ENCODE measurements at places on chromosomes 1 and 21.

DNA sequence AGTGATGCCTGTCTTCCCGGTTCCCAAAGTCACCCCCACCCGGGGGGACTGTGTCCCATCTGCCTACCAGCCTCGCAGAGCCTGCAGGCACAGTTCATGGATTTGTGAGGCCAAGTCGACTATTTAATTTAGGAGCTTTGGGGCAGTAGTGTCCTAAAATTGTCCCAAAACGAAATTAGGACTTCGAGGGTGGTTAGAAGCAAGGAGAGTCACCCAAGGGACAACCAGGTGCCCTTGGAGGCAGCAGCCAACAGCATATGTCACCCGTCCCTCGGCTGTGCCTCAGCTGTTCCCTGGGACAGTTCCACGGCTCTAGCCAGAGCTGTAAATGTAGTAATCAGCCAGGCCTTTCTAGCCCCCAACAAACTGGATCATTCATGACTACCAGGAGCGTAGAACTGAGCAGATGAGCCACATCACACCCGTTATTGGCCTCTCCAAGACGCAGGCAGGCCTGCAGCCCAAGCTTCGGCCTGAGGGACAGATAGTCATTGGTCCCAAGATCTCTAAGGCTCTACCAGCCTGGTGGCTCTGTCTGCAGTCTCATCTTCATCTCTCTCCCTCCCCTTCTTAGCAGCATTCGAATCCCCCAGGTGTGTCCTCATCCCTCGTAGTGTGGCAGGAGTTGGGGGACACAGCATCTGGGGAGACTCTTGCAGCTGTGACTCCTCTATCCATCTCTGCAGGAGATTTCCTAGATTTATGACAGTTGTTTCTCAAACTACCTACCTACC lies 2.9 kb downstream of the PAX7 start:
- DNase-seq: no peak

- no peak for DNase-seq
These were observed 44.2 kb upstream of the MAB21L3 start for GRCh38 chr1:116066868-116067565.

DNA sequence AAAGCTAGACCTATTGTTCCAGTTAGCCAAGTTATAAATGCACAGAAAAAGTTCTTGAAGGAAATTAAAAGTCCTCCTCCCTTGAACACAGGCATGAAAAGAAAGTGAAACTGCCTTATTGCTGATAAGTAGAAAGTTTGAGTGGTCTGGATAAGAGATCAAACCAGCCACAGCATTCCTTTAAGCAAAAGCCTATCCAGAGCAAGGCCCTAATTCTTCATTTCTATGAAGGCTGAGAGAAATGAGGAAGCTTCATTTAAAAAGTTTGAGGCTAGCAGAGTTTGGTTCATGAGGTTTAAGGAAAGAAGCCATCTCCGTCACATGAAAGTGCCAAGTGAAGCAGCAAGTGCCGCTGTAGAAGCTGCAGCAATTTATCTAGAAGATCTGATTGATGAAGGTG lies 2.7 kb upstream of the SSX2IP start:
- peak; percentile 50 for DNase-seq

DNA sequence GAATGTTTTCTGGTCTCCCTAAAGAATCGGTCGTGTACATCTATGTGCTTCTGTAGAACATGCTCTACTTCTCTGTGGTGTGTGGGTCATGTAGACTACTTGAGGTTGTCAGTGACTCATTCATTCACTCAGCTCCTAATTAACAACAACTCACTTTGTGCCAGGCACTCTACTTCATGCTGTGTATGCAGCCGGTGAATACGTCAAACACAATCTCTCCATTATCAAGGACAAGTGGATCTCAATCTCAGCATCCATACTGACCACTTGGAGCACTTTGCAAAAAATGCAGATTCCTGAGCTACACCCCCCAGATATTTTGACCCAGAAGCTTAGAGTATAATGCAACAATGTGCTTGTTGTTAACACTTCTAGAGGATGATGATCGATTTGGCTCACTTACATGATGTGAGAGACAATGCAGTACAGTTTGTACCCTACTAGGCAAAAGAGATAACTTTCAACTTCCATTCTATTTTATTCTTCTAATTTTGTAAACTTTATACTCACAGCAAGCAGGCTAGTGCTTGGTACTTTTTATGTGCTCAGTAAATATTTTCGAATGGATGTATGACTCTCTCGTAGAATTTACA lies 508.6 kb upstream of the ADAMTS5 start:
- no peak for DNase-seq

DNA sequence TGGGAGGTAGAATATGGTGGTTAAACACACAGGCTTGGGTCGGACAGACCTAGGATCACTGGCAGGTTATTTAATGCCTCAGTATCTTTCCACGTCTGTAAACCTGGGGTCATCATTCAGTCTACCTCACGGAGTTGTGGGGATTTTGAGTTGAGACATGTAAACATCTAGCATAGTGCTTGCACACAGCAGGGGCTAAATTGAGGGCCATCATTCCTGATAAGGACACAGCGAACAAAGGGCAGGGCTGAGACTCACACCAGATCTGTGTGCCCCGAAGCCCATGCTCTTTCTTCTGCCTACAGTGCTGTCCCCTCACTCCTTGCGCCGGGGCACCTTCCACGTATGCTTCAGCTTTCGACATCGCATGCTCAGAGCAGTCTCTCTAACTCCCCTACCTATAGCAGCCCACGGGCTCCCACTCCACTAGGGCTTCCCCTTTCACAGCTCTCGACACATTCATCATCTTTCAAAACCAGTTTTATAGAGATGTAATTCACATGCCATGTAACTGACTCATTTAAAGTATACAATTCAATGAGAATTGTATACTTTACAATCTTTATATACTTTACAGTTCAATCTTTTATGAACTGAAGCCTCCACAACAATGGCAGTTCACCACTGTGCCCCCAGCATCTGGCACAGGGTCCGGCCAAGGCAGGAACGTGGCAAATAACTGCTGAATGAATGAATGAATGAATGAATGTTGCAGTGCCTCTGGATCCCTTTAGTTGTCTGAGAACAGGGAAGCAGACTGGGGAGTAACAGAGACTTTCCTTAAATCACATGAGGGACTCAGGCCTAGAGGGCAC lies 48.0 kb downstream of the GPR161 start:
- DNase-seq: no peak

- DNase-seq: no peak
These were observed 15.5 kb downstream of the TEX35 start for GRCh38 chr1:178528228-178528952.

GRCh38 chr1:154694995-154695394 lies 87.0 kb upstream of the ADAR start:
- no peak for DNase-seq

GRCh38 chr1:177567393-177567792 lies 396.6 kb downstream of the BRINP2 start:
- no peak for DNase-seq

- DNase-seq: no peak
These were observed 437.7 kb downstream of the SETD4 start for GRCh38 chr21:35622612-35623011.

- no peak for DNase-seq
These were observed 59.4 kb downstream of the ELK4 start for GRCh38 chr1:205572421-205572820.

DNA sequence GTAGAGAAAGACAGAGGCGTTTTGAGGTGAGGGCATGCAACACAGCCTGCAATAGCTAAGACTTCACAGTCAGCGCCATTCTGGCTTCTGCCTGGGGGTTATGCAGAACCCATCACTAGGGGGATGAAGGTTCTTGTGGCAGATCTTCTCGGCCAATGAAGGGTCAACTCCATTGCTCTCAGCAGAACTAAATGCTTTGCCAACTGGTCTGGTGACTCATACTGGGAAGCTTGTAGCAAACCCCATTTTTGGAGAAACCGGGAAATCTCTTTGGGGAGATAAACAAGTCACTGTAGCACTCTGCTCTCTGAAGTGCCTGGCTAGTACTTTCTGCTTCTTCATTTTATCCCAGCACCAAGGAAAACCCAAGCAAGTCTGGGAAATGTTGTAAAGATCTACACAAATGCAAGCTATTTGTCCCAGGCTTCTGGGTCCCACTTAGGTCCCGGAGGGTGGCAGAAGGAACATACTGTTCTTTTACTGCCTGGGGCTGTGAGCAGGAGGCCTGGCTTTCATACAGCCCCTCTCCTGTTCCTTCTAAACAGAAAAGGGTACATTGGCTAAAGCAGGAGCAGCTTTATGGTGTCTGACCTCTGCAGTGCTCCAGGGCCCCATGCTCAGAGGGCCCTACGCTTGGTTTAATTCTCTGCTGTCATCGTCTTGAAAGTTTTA lies 28.8 kb downstream of the SHISA4 start:
- no peak for DNase-seq

DNA sequence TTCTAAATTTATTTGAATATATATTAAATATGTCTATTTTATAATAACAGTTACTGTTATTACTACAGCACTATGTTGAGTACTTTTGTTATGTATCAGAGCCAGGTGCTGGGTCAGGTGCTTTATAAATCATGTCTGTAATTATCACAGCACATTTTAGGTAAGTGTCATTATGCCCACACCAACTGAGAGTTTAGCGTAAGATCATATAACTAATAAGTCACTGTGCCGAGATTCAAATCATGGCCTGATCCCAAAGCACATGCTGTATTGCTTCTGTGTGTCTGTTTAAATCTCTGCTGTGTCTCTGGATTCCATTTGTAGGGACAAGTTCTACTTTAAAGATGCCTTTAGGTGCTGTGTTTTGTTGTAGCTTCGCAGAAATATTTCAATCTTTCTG lies 1.9 kb downstream of the GPSM2 start:
- DNase-seq: no peak

GRCh38 chr1:46062651-46063319 lies 69.6 kb downstream of the PIK3R3 start:
- peak; percentile 60 for DNase-seq

DNA sequence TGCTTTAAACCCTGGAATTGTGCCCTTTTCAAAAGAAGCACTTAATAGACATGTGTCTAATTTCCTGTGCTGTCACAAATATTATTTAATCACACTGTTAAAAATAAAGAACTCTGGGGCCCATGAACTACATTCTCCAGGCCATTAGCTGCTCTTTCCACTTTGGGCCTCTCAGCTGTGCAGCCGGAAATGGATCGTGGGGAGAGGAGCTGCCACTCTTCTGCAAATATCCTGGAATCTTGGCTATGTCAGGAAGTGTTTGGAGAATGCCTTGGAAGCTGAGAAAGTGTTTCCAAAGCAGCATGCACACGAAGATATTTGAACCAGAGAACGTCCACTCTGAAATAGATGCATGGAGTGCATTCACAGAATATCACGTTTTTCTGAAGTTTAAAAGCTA lies 27.5 kb upstream of the VPS26C start:
- no peak for DNase-seq

- no peak for DNase-seq
These were observed 37.4 kb downstream of the PAX7 start for GRCh38 chr1:18668046-18668445.

DNA sequence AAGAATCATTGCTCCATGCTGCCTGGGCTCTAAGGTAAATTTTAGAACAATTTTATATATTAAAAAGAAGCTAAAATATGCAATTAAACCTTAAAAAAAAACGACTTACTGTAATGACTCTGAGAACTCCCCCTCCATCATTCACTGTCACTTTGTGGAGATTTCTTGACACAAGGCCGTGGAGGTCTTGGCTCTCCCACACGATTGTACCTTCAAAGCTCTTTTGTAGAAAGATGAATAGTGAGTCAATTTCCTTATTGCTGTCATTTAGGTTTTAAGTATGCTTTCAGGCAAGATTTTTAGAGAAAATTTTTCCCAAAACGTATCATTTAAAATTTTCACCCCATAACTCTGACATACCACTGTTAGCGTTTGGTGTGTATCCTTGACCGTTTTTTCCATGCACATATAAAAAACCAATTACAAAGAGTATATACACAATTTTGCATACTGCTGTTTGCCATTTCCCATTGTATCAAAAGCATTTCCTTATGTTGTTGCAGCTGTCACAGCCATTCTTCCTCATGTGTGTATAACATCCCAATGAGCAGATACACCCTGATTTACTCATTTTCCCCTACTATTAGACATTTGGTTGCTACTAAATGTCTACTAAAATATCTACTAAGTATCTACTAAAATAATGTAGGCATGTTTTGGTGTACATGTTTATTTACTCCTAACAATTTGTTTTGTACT lies 33.4 kb downstream of the B3GALNT2 start:
- DNase-seq: no peak

- no peak for DNase-seq
These were observed 155.1 kb downstream of the IGSF21 start for GRCh38 chr1:18262726-18263125.

- no peak for DNase-seq
These were observed 31.9 kb downstream of the PRDM15 start for GRCh38 chr21:41847066-41847804.

DNA sequence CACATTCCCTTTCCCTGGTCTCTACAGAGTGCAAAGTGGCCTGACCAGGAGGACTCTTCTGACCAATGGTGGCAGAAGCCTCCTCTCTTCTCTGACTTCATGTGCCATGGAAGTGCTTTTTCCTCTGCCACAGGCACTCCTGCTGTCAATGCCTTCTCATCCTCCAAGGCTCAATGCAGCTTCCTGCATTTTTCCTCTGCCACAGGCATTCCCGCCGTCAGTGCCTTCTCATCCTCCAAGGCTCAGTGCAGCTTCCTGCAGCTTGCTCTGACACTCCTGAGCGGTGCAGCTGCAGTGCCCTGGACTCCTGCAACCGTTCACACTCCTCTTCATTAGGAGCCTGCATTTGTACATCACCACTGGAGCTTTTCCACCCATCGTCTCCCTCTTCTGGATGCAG lies 4.7 kb upstream of the ADARB1 start:
- no peak for DNase-seq

- no peak for DNase-seq
These were observed 25.7 kb downstream of the PSMB4 start for GRCh38 chr1:151425103-151425502.

- no peak for DNase-seq
These were observed 183.9 kb downstream of the C1orf94 start for GRCh38 chr1:34360574-34360973.

GRCh38 chr1:202017749-202018467 lies 7.5 kb downstream of the ELF3 start:
- DNase-seq: no peak

GRCh38 chr1:32725615-32725982 lies 23.0 kb upstream of the SYNC start:
- no peak for DNase-seq

- DNase-seq: no peak
These were observed 803 bp upstream of the FLAD1 start for GRCh38 chr1:154982341-154982740.

GRCh38 chr1:62269439-62269838 lies 49.8 kb downstream of the KANK4 start:
- DNase-seq: no peak
